ENCODE measurements at places on chromosomes 6 and 20.

DNA sequence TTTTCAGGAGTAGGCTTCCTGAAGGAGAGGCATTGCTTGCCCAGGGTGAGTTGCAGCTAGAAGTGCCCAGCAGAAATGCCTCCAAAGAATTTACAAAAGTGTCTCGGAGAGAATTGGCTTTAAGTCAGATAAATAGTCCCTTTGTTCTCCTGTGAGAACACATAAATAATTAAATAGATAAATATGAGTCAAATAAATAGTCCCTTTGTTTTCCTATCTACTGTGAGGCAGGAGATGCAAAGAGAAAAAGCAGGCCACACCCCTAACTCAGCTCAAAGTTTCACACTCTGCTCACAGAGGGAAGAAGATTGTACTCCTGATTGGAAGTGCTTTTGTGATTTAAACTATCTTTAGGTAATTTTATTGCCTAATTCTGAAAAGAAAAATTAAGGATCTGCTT is 180.7 kb upstream of the PRSS16 start:
- no peak for DNase-seq

GRCh38 chr6:110358553-110359160 is 508 bp upstream of the METTL24 start:
- DNase-seq = no peak

DNA sequence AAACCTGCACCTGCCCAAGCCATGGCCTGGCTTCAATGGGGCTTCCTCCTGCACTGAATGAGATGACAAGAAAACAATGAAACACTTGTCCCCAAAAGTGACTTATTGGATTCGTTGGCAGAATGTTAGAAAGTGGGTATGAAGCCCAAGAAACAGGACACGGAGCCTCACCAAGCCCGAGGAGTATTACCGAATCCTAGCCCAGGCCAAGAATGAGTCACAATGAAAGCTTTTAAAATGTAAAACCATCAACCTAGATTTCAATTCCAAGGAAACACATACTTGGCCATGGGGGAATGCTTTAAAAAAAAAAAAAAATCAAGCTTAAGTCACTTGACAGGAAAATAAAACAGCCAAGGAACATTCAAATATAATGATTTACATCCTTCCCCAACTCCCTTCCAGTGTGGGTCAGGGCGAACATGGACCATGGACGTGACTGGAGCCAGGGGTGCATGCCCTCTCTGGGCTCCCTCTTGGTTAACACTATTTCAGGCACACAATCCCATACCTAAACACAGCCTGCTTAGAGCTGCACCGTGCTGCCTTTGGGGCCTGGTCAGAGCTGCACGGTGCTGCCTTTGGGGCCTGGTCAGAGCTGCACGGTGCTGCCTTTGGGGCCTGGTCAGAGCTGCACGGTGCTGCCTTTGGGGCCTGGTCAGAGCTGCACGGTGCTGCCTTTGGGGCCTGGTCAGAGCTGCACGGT is 3.1 kb upstream of the STX16 start:
- DNase-seq = no peak

DNA sequence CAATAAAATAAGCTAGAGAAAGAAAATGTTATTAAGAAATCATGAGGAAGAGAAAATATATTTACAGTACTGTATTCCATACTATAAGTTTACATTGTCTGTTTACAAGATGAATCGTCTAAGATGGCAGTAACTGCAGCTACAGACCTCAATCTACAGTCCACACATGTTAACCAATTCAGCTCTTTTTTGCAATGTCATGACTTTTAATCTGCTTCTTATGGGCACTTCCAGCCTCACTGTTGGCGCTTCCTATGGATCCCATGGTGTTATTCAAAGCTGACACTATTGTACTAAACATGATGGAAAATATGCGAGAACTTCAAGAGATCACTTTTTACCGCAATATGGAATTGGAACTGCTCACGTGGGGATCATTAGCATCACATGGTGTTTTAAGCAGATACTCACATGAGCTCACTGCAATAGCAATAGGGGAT is 451.5 kb upstream of the CITED2 start:
- no peak for DNase-seq

- no peak for DNase-seq
Measured at GRCh38 chr6:11161031-11161956, 49.8 kb upstream of the ERVFRD-1 start.

DNA sequence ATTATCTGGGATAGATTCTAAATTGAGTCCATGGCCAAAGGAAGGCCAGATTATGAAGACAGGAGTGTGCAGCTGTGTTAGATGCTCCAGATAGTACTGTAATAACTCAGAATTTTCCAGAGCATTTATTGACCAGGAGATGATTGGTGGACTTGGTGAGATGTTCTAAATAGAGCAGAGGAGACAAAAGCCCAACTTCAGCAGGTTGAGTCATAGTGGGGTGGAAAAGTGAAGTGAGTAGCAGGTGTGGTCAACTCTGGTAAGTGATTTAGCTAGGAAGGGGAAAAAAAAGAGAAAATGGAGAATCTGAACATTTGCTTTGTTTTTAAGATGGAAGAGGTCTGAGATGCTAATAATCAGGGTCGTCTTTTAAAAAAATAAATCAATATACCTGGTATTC is 227.4 kb downstream of the TMEM200A start:
- no peak for DNase-seq

DNA sequence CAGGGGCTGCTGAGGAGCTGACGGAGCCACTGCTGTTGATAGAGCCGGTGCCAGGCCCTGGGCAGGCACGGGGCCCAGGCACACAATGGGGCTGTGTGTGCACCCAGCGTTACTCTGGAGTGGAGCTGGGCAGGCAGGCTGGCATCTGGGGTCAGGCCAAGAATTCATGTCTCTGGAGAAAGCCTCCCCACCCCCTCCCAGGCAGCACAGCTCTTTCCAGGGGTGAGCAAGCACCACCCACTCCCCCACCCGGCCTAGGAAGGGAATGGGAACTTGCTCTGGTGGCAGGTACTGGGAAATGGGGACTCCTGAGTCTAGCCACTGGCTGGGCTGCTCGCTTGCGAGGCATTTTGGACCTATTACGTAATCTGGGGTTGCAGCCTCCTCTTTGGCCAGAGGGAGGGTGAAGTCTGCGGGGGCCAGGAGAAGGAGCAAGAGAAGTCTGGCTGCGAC is 22.7 kb downstream of the TFEB start:
- DNase-seq = no peak

DNA sequence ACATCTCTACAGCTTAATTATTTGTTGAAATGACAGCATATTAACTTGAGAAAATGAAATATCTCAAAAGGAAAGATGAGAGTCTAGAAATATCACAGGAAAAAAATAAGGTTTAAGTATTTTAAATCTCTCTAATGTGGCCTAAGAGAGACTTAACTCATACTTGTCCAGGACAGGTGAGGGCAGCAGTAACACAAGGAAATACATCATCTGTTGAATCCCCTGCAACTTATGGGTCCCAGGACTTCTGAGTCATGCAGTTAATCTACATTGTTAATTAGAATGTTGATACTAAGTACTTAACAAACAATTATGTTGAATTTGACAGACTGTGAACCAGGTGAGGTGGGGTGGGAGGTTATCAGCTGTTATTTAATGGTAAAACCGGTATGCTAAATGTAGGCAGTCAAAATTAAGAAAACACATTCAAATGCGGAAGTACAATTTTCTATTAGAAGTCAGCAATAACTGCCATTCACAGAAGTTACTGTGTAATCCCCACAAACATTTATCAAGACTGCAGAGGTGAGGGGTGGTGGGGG is 87.9 kb downstream of the CEP57L1 start:
- no peak for DNase-seq

DNA sequence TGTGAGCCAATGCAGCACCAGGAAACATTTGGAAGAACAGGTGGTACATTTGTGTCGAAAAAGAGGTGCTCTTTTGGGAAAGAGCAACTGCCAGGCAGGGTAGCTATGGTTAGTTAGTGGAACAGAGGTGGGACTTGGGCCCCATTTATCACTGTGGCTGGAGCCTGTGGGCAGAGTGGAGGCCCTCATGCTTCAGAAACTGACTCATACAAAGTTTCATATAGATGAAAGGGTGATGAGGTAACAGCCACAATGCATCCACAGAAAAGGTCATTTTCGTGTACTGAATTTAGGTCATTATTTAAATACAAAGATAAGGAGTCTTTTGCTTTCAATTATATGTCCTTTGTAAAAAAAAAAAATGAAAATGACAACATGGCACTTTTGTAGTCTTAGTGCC is 76.4 kb upstream of the HS3ST5 start:
- DNase-seq = no peak

GRCh38 chr6:10393544-10394225 is 21.2 kb downstream of the TFAP2A start:
- DNase-seq = no peak

- no peak for DNase-seq
Measured at GRCh38 chr20:41331731-41332130, 8.9 kb upstream of the LPIN3 start.

DNA sequence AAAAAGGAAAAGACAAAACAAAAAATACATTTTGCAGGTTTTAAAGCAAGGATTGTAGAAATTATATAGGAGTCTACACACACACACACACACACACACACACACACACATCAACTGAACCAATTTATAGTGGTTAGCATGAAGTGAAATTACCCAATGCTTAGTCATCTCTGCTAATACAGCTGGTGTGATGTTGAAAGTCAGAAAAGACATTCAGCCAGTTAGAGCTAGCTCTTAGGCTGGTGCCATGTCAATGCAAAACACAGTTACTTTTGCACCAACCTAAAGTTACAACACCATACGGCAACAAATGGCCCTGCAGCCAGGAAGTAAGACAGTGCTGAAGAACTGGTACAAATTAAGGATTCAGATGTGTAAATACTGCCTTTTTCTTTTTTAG is 15.2 kb downstream of the FAM210B start:
- peak; percentile 93 for DNase-seq

DNA sequence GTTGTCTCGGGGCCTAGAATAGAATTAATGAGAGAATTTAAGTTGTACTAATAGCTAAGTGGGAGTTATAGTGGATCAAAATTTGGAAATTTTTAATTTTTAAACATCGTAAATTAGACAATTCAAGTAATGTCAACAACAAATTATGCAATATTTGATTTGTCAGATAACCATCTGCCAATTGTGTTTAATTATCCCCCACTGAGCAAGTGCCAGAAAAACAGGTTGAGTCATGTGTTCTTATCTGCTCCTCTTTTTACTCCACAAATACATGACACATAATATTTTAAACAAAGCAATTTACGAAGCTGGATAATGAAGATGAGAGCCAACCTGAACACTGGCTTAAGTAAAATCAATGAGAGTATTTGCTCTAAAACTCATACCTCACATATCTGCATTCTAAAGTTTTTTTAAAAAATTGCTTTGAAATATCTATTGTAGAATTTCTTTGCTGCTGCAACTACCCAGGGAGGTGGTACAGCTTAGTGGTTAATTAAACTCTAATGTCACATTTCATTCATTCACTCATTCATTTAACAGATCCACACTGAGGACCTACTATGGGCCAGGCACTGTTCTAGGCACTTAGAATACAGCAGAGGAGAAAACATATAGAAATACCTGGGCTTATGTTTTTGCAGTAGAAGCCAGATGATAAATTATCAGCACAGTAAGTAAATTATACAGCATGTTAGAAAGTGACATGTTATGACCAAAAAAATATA is 57.1 kb upstream of the MAP7 start:
- DNase-seq = no peak

DNA sequence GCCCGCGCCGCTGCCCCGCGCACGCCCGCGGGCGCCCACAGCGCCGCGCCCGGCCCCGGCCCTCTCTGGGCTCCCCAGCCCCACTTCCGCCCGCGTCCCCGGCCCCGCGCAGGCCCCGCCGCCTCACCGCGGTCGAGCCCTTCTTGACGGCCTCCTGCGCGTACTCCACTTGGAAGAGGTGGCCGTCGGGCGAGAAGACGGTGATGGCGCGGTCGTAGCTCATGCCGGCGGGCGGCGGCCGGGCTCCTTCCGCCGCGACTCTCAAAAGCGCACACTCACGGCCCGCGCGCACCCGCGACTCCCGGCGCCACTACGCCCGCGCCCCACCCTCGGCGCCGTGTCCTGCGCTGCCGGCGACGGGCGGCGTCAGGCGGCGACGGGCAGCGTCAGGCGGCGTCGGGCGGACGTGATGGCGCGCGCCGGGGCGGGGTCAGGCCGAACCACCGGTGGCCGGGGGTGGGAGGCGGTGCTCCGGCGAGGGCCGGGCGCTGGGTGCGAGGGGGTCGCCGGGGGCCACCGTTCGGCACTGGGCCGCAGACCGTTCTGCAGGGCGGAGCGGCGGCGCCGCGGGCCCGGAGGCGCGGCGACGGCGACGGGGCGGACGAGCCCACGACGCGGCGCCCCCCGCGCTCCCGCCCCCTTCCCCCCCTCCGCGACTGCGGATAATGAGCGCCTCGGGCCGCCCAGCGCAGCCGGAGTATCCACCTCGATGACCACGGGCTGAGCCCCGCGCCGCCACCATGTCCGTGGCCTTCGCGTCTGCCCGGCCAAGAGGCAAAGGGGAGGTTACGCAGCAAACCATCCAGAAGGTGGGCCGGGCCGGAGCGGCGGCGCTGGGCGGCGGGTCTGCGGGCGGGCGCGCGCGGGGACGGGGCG is at the start of the genes PSMA7 and SS18L1:
TSS of gene PSMA7 (minus strand) at position 314 of the 876 bp plus-strand sequence. CDS start at position 223, 91 bp downstream.
TSS of gene SS18L1 (plus strand) at position 689 of the 876 bp plus-strand sequence. CDS start at position 741, 52 bp downstream.
- peak; percentile 89 for DNase-seq

- no peak for DNase-seq
Measured at GRCh38 chr20:19850198-19850533, 92.1 kb downstream of the RIN2 start.

DNA sequence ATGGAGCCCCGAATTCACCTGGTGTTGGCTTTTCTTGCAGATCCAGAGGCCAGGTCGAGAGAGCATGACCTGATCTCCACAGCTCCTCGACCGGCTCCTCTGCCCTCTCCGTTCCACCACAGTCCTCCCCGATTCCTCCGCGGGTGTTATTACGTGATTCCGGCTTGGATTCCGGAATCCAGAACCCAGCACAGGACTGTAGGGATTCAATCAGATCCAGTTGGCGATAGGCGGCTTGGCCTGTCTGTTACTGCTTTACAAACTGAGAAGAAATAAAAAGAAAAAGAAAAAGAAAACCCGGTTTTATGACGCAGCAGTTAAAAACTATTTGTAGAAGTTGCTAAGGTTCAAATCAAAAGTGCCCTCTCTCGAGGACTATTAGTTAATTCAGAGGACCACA is 222.7 kb downstream of the EYA2 start:
- no peak for DNase-seq

GRCh38 chr6:25452031-25452430 is 172.9 kb downstream of the CARMIL1 start:
- peak; percentile 56 for DNase-seq

- DNase-seq = peak; percentile 48
Measured at GRCh38 chr20:327186-328026, 2.1 kb downstream of the SOX12 start.

- DNase-seq = no peak
Measured at GRCh38 chr6:110720066-110720465, 95.2 kb downstream of the CDK19 start.
